ENCODE measurements at places on chromosomes 6 and 20. TPM values are rescaled to one million over a fixed set of nuclear protein-coding genes. Genes with fewer than 3 reads are reported as not detected.

GRCh38 chr6:71083308-71083820 lies 126.5 kb upstream of the B3GAT2 start:
- H3K36me3 ChIP-seq = no peaks in the 10 kb centered on the region
- no peak for DNase-seq
- H3K27me3 ChIP-seq = no peaks in the 10 kb centered on the region

DNA sequence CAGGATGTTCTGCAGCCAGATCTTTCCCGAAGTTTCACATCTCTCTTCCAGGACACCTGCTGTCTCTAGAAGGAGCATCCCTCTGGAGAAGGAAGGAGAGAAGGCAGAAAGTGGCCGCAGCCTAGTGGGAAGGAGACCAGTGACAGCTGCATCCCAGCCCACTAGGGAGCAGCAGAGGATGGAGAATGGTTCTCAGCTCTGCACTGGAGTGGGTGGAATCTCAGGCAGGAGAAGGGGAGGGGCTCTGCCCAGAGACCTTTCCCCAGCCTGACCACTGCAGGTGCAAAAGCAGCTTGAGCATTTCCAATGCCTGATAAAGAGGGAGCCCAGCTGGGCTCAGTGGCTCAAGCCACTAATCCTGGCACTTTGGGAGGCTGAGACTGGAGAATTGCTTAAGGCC lies 32.3 kb downstream of the NCR2 start:
- H3K27ac ChIP-seq = no peak overlapping the region
- H3K27me3 ChIP-seq = peaks cover 46% of the 10 kb centered on the region
- H3K4me3 ChIP-seq = no peak overlapping the region
- H3K4me1 ChIP-seq = peaks cover 3% of the 10 kb centered on the region
- no peaks in the 10 kb centered on the region for H3K36me3 ChIP-seq
- DNase-seq = peak; percentile 62

DNA sequence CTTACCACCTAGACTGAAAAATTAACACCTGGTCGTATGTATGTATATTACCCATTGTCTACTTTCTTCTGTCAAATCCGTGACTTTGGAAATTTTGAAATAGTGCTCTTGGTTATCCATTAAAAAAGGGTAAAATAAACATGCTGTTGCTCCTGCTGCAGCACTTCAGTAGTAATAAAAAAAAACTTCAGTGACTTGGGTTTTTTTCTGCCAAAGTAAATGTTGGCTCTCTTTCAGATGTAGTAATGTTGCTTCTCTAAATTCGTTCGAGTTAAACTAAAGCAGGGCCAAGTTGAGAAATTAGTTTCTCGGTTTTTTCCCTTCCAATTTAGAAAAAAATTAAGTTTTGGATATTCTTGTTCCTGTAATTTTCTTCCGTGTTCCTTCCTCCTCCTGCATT lies 34.2 kb downstream of the JARID2 start:
- H3K4me3 ChIP-seq = no peak overlapping the region
- DNase-seq = peak; percentile 36
- no peaks in the 10 kb centered on the region for H3K27me3 ChIP-seq
- H3K36me3 ChIP-seq = no peaks in the 10 kb centered on the region
- peaks cover 11% of the 10 kb centered on the region for H3K4me1 ChIP-seq

- no peak overlapping the region for H3K4me3 ChIP-seq
- no peak overlapping the region for H3K27ac ChIP-seq
- H3K36me3 ChIP-seq = no peaks in the 10 kb centered on the region
- H3K4me1 ChIP-seq = peaks cover 5% of the 10 kb centered on the region
Measured at GRCh38 chr6:159723259-159723658, 4.0 kb upstream of the WTAP start.

GRCh38 chr6:89955364-89955763 lies 61.1 kb downstream of the GJA10 start:
- H3K27me3 ChIP-seq = no peaks in the 10 kb centered on the region
- H3K4me3 ChIP-seq = no peak overlapping the region
- no peaks in the 10 kb centered on the region for H3K36me3 ChIP-seq
- H3K27ac ChIP-seq = no peak overlapping the region
- DNase-seq = no peak

DNA sequence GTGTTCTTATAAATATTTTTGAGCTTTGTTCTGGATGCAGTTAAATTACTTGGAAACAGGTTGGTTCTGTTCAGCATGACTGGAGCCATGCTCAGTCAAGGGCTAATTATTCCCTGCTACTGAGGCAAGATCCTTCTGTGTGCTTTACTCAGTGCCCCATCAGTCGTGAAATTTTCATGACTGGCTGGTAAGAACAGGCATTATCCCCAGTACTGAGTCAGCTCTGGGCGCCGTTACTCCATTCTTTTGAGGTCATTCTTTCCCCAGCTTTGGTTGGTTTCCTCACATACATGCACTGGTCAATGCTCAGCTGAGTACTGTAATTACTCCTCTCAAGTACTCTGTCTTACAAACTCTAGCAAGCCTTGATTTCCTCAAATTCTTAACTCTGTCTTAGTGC lies 71.3 kb downstream of the CDKAL1 start:
- no peaks in the 10 kb centered on the region for H3K36me3 ChIP-seq
- no peak overlapping the region for H3K27ac ChIP-seq
- H3K4me1 ChIP-seq = no peaks in the 10 kb centered on the region

- DNase-seq = no peak
- no peaks in the 10 kb centered on the region for H3K27me3 ChIP-seq
- no peaks in the 10 kb centered on the region for H3K36me3 ChIP-seq
- no peak overlapping the region for H3K27ac ChIP-seq
- no peaks in the 10 kb centered on the region for H3K4me1 ChIP-seq
Measured at GRCh38 chr6:42367353-42368011, 84.2 kb downstream of the TRERF1 start.

- no peaks in the 10 kb centered on the region for H3K36me3 ChIP-seq
- DNase-seq = no peak
- H3K27ac ChIP-seq = no peak overlapping the region
- H3K27me3 ChIP-seq = no peaks in the 10 kb centered on the region
Measured at GRCh38 chr20:56414842-56415765, 3.0 kb downstream of the CASS4 start.

CD24 gene
- 1.2 TPM for total RNA-seq

DDX43 gene
- total RNA-seq = 0.95 TPM
